ENCODE measurements at places on chromosomes 6 and 20.

DNA sequence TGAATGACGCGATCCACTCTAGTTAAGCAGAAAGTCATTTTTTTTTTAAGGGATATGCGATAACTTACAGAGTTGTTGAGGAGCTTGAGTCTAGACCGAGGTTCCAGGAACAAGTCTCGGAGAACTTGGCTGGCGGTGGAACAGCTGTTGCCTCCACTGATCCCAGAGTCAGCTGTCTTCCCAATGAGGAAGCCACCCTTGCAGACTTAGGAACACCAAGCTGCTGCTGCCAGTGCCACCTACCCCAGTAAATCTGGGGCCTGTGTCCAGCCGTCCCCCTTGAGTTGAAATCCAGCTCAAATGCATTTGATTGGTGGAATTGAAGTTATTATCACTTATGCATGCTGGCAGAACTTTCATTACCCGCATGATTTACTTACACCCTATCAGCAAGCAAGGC is 6.7 kb downstream of the PFDN4 start:
- DNase-seq, result no peak

GRCh38 chr20:21706261-21707195 is 1.1 kb downstream of the PAX1 start:
- DNase-seq, result no peak

- DNase-seq, result no peak
These were observed 56.9 kb downstream of the BCAS1 start for GRCh38 chr20:54013471-54013870.

DNA sequence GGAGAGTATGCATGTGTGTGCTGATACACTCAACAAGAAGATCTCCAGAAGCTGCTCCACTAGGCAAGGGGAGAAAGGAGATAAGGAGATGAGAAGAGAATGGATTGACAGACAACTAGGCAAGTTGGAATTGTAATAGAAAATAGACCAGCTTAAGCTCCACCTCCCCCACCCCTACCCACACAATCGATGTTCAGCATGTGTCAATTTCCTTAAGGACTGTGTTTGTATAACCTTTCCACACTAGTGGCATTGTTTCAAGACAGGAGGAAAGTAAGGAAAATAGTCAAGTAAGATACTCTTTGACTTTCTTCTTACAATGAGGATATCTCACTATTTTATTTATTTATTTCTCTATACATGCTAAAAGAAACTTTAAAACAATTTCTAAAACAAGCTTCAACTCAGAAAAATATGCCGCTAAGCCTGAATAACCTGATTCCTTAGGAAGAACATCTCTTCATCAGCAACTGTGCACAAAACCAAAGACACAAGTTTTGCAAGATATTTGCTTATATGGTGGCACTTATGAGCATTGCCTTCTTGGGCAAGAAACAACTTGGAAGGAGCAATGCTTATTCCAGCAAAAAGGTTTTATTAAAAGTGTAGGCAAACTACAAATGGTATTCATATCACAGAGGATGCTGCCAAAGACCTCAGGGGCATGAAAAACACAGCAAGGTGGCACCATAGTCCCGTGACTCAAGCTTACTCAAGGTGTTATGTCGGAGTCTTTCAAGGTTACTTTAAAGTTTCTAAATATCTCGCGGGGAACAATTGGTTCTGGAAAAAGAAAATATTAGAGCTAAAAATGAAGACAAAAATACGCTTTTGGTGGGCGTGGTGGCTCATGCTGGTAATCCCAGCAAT is 249.1 kb downstream of the COL12A1 start:
- DNase-seq, result no peak

DNA sequence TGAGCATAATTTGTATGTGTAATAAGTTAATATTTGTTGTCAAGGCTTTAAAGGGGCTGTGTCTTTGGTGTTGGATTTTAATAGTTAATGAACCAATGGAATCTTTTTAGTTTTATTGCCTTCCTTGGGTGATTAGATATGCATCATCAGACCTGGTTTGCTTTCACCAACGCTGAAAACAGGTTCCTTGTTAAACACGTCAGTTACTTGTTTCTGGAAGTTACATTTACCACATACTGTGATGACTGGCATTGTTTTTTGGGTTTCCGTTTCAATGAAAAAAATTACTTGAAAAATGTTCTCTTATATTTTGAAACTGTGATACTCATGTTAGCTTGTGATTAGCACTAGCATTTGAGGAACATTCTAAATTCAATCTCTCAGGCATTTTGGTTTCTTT is 58.6 kb upstream of the RNF144B start:
- DNase-seq, result no peak

- no peak for DNase-seq
These were observed 1.7 kb upstream of the AIG1 start for GRCh38 chr6:143058987-143059386.

GRCh38 chr6:7373739-7374138 is 15.8 kb downstream of the CAGE1 start:
- DNase-seq, result no peak

DNA sequence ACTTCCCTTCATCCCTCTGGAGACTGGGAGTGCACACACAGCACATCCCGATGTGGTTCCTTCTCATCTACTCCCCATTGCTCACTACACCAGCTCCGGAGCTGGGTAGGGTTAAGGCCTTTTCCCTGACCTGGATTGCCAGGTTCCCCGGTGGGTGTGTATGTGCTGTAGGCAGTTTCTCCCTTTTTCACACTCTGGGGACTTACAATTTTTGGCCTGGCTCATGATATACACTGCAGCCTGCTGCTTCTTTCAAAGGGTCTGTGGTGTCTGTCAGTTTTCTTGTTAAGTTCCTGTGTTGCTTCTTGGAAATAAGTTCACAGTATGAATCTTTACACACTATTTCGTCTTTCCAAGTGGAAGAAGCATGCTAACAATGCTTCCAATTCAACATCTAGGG is 405.5 kb downstream of the UTRN start:
- no peak for DNase-seq

DNA sequence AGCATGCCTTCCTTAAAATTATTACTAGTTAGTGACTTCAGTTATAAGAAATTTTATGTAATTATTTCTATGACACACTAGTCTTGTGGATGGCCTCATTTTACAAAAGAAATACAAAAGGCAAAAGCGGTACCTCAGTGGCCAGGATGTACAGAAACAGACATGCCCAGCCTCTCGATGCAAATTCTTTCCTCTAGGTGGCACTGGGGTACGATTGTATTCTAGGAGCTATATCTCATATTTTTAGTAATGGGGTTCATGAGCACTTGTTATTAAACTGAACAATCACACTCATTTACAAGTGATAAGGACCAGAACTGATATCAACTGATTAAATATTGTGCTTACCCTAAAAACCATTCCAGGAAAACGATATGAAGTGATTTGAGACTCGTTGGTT is 59.8 kb downstream of the SOD2 start:
- DNase-seq, result no peak

GRCh38 chr20:667351-668034 is 8.1 kb downstream of the SCRT2 start:
- DNase-seq, result no peak

GRCh38 chr6:105803442-105803841 is 282.7 kb upstream of the PRDM1 start:
- DNase-seq, result no peak

- no peak for DNase-seq
These were observed 430.1 kb upstream of the SLC35B3 start for GRCh38 chr6:8865451-8865850.

- DNase-seq, result no peak
These were observed 124.8 kb upstream of the NEDD9 start for GRCh38 chr6:11357285-11357684.

DNA sequence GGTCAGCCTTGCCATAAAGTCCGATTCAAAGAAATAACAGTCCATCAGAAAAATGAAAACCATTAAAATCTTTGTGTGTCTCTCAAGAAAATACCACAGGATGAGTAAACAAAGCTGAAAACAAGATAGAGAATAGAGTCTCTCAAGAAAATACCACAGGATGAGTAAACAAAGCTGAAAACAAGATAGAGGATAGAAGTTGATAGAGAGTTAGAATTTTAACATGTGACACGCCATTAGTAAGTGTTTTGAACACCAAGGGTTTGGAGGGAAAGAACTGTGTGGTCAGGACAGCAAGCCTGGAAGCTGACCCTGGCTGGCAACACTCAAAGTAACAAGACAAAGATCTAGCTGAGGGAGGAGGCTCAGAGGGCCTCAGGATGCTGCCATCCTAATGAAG is 43.9 kb upstream of the PRND start:
- DNase-seq, result no peak

DNA sequence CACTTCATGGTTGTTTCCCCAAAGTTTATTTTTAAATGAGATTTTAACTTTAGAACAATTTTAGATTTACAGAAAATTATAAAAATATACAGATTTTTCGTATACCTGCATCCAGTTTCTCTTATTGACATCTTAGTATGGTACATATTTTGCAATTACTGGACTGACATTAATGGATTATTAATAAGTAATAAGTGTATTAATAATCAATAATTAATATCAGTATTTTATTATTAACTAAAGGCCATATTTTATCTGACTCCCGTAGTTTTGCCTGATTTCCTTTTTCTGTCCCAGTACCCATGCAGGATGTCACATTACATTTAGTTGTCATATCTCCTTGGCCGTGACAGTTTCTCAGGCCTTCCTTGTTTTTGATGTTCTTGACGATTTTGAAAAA is 307.0 kb downstream of the C6orf118 start:
- no peak for DNase-seq

DNA sequence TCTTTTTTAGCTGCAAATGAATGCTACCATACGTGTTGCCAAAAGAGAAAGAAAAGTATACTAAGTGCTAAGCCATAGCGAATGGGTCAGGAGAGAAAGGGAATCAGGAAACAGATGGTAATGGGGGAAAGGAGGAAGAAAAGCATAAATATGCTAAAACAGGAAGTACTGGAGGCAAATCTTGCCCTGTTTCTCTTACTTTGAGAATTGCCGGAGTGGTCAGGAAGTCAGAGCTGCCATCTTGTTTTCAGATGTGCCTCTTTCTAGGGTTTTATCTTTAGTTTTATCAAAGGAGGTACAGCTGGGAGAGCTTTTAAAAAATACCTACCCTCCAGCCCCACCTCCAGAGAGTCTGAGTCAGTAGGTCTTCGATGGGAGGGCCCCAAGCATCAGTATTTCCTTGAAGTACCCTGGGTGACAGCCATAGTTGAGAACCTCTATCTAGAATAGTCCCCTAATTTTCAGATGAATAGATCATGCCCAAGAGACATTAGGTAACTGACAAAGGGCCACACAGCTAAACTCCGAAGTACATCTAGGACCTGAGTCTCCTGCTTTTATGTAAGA is 193.3 kb downstream of the CLIC5 start:
- DNase-seq, result no peak

- no peak for DNase-seq
These were observed 126.7 kb downstream of the BCAS1 start for GRCh38 chr20:53943522-53944291.

DNA sequence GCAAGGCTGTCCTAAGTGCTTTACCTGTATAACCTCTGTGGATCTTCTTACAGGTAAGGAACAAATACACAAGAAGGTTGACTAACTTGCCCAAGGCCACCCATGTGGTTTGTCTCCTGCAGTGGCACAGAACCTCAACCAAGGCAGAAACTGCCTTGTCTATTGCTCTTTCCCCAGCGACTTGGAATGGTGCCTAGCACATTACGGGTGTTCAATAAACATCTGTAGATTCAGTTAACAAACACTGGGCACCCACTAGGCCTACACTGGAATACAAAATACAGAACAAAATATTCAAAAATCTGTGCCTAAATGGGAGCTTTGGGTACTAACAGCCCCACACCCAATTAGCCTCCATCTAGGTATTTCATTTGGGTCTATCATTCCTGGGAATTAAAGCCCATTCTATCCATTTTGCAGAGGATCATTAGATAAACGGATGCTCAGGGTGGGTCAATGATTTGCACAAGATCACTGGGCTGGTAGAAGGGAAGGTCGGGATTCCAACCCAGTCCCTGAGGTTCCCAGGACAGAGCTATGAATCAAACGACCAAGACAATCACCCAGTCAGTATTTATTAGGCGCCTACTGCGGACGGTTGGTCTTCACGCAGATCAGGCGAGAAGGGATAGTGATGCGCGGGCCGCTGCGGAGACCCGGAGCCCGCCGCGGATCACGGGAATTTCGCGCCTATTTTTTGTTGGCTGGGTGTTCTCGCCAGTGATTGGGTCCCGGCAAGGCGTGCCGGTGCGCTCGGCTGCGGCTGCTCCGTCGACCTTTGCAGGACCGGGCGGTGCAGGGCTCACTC is at the start of gene STK35:
STK35 (plus strand) TSS at position 771 of the 808 bp plus-strand sequence. CDS start 55 bp downstream, outside the sequence.
- no peak for DNase-seq

Data from amniotic stem cell (primary cell).